ENCODE measurements at places on chromosomes 12 and 14.

DNA sequence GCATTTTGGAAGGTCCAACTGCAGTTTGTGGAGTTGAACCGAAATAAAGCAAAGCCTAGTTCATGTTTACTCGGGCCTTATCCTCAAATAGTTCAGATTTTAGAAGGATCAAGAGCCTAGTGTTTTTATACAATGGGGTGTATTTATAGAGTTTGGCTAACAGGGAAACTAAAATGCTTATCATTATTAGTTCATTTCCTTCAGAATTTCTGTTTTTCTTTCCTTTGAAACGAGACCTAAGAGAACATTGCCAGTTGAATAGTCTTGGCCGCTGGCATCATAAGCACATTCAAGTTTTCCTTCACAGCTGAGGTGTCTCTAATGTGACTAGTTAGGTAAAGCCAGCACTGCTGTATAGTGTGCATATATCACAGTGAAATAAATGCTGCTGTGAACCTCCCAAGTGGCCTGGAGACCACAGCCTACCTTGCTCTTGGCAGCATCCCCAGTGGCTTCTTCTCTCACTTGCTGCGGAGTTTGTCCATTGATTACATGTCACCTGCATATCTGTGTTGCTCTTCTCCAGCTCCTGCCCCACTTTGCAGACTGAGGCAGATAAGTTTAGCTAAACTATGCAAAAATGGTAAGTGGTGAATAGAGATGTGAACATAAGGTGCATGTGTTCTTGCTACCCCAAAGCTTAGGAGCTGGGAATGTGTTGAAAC lies 88.8 kb downstream of the ANO6 start:
- no peak for DNase-seq

GRCh38 chr14:36477266-36477665 lies 42.8 kb downstream of the NKX2-1 start:
- peak; percentile 83 for DNase-seq

GRCh38 chr12:123396954-123397353 lies 13.0 kb downstream of the KMT5A start:
- DNase-seq: no peak

- DNase-seq: peak; percentile 39
Measured at GRCh38 chr14:54722791-54723432, 156.0 kb downstream of the SAMD4A start.

- no peak for DNase-seq
Measured at GRCh38 chr12:45223868-45224267, 8.0 kb downstream of the ANO6 start.

DNA sequence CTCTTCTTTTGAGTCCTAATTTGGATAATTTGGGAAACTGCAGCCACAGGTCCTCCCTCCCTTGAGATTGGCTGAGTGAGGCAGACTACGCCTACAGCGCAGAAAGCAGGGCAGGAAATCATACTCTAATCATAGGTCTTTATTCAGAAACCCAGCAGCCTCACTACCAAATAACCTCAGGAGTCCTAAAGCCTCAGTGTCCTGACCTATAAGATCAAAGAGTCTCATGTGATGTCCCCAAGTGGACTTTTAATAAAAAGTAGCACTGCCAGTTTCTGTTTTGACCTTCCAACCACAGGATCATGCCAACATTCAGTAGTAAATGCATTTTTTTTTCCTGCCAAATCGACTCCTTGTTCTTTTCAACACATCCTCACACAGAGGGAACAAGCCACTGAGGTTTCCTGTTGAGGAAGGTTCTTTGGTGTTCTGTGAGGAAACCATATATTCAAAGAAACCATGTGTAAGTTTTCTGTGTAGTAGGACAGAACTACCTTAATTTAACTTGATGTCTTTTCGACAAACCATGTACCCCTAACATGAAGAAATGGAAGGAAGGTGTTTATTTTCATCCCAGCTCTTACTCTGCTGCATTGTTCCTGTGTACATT lies 72.2 kb downstream of the VCPKMT start:
- DNase-seq: no peak

- no peak for DNase-seq
Measured at GRCh38 chr14:81093651-81094050, 127.1 kb downstream of the GTF2A1 start.

GRCh38 chr14:33414041-33414440 lies 475.4 kb downstream of the NPAS3 start:
- peak; percentile 10 for DNase-seq

GRCh38 chr14:50040401-50040775 lies 76.0 kb downstream of the VCPKMT start:
- peak; percentile 89 for DNase-seq

GRCh38 chr14:69968132-69968531 lies 88.9 kb downstream of the SMOC1 start:
- no peak for DNase-seq

DNA sequence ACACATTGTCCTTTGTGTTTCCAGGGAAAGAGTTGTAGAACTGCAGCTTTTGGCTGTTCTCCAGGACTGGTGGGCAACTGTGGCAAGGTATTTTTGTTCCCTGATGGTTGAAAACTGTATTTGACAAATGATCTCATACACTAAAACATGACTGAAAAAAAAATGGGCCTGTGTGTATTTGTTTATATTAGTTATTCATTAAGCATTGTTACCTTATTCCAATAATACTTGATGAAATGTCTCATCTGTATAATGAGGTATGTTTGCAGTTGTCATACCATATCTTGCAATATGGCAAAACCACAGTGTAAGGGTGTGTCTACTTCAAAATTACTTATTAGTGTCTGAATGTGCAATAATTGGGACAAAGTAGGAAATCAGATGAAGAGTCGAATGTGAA lies 479.4 kb upstream of the NOVA1 start:
- peak; percentile 66 for DNase-seq

- DNase-seq: no peak
Measured at GRCh38 chr12:76064904-76065303, 19.6 kb downstream of the NAP1L1 start.

DNA sequence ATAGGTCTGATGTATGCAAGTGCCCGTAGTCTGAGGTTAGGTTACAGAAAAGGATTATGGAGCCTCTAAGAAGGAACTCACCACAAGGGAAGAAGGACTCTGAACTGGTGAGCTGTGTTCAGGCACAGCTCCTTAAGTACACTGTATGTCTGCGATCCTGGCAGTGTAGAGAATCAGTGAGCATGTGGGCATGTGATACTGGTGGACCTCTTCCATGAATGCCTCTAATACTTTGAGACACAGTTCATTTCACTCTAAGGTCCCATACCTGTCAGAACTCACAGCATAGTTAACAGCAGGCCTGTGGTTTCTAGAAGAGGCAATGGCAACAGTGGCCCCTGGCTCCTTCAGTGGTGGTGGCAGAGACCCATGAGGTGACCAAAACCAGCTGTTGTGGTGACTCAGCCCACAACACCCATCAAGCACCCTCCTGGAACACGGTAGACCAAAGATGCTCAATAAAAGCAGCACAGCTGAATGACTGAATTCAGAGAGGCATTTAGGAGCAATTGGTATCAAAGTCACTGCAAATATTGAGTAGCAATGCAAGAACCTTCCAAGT lies 6.9 kb upstream of the OR6J1 start:
- DNase-seq: peak; percentile 73

DNA sequence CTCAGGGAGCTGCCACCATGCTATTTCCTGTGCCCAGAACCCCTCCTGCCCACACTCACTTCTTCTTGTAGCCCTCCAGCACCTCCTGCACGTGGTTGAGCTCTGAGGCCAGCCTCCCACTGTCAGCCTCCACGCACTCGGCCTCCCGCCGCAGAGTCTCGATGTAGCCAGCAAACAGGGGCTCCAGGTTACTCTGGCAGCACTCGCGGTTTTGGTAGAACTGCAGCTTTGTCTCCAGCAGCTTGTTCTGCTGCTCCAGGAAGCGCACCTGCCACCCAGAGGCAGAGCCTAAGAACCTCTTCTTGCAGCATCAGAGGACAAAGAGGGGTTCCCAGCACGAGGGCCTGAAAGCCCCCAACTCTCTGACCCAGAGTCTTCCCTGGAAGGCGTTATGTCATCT lies 2.1 kb downstream of the KRT83 start:
- DNase-seq: peak; percentile 42

DNA sequence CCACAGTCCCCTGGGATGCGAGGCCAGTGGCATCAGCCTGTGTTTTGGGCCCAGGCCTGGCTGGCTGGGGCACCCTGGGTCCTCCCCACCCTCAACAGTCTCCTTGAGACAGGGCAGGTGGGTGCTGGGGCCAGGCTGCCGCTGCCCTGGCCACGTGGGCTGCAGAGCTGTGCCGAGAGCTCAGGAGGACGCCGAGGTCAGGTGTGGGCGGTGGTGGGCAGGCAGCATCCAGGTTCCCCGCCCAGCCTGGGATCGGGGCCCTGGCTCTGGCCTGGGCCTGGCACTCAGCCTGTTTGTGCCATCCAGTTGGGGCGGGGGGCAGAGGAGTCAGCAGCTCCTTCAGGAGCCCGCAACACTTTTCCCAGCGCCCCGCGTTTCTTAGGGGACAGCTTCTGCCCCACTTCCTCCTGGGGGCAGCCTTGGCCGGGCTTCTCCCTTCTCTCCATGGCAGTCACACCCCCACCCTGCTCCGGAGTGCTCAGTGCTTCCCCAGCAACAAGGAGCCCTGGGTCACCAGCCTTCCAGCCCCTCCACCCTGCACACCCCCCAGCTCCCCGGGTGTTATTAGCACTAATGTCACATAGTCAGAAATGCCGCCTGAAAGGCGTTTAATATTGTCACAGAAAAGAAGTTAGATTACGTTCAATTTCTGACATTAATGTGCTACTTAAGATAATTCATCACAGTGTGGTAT lies 30.8 kb downstream of the KIF26A start:
- DNase-seq: no peak

GRCh38 chr12:13980538-13981295 lies 685 bp downstream of the GRIN2B start:
- no peak for DNase-seq

DNA sequence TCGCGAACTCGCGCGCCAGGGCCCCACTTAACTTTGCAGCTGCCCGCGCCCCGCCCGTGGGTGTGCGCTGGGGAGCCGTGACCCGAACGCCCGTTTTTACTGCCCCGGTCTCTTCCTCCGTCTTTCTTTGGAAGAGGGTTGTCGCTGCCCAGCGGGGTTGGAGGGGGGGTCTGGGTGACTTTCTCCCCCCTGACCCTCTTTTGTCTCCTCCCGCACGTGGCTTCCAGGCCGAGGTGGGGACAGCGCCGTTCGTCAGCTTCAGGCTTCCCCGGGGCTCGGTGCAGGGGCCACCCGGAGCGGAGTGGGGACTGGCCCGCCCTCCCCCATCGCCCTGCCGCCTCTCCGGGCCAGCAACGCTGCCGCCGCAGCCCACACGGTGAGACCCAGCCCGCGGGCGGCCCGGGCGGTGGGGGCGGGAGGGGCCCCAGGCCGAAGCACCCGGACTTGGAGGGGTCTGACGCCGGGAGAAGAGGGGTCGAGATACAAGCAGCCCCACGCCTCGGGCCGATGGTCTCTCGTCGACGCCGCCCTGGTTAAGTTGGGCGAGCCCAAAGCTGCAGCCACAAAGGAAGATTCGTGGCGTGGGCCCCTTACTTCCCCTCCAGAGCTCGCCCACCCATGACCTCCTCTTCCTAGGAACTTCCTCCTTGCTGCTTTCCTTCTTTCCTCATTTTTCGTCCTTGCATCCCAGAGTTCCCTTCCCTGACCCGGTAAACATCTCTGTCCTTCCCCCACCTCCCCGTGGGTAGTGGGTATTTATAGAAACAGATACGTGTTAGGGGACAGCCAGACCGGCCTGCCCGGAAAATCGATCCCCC lies 1.2 kb downstream of the DYRK2 start:
- DNase-seq: peak; percentile 22

DNA sequence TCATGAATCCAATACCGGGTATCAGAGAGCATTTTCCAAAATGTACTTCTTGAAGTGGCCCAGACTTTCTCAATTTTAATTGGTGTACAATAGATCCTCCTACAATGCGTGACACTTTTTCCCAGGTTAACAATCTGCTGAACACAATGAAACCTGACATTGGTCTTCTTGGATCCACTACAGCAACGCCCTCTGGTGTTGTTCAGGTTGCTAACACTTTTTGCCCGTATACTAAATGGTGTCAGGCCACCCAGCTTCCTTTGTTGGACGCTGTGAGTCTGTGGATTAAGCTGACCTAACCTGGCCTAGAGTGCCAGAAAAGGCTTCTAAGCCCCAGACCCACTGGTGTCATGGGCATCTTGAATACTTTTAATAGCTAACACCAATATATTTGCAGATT lies 89.2 kb downstream of the KCNK10 start:
- no peak for DNase-seq

DNA sequence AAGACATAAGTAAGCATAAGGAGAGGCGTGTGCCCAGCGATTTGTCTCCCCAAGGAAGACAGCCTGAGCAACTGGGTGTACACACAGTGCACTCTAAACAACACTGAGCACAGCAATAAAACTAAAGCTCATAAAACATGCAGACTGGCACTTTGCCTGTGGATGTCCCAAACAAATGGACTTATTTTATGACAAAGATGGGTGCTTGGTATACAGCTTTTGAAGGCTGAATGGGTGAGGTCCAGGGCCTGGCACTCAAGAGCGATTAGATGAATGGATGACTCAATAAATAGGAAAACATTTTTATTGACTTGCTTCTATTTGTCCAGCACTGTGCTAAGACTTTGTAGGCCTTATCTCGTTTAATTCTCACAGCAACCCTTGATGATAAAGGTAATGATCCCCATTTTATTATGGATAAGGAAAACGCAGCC lies 28.5 kb downstream of the LGMN start:
- DNase-seq: no peak

GRCh38 chr12:16670456-16671050 lies 64.6 kb upstream of the LMO3 start:
- peak; percentile 17 for DNase-seq

DNA sequence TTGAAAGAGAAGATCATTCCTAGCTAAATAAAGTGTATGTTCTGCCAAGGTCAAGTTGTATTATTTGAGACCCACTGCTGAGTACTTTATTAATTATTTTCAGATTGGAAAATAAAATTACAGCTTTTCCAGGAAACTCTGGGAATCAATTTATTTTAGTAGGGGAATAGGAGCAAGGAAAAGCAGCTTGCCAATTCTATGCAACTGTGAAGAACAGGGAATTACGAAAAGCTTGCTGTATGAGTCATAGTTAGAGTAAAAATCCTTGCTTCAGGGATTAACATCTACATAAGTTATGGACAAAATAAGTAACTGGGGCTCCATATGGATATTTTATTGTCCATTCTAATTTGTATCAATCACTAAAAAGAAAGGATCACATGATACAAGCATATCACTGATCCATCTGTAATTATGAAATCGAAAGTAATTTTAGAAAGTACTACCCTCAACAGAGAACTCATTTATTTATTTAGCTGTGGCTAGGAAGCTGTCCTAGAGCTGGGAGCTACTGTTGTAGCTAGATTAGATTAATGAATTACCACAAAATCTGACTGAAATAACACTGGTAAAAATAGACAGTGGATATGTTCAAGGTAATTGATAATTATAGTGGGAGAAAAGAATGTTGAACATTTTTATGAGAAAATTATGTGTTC lies 303.5 kb upstream of the NPAS3 start:
- peak; percentile 42 for DNase-seq

DNA sequence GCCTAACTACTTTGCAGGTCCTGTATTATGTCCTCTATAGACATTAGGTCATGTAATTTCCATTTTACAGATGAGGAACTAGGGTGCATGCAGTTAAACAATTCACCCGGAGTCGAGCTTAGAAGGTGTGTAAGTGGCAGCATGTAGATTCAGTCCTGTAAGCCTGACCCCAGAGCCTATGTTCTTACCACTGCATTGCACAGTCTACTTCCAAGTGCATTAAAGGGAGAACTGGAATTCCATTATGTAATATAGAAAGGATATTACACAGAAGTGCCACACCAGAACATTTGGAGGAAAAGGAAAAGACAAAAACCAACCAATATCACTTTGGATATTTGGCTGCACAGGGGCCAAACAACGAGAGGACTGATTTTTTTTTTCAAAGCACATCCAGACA lies 1.2 kb downstream of the GLT8D2 start:
- DNase-seq: no peak

- DNase-seq: no peak
Measured at GRCh38 chr12:126493366-126494108, 1428.3 kb downstream of the AACS start.
